B cell (primary cell): ENCODE measurements at places on chromosomes 7 and 10. TPM values are rescaled to one million over a fixed set of nuclear protein-coding genes. Genes with fewer than 3 reads are reported as not detected.

Gene DNAJB9
- 19.5 and 21.1 TPM in 2 replicates for total RNA-seq

Gene C10orf67
- not detected in 2 replicates for total RNA-seq

GRCh38 chr7:101903515-101903868 lies 86.1 kb downstream of the CUX1 start:
- H3K4me1 ChIP-seq, result peaks cover 9% of the 10 kb centered on the region
- no peaks in the 10 kb centered on the region for H3K27me3 ChIP-seq
- no peaks in the 10 kb centered on the region for H3K36me3 ChIP-seq
- no peak overlapping the region for H3K4me3 ChIP-seq
- no peak overlapping the region for H3K27ac ChIP-seq

DNA sequence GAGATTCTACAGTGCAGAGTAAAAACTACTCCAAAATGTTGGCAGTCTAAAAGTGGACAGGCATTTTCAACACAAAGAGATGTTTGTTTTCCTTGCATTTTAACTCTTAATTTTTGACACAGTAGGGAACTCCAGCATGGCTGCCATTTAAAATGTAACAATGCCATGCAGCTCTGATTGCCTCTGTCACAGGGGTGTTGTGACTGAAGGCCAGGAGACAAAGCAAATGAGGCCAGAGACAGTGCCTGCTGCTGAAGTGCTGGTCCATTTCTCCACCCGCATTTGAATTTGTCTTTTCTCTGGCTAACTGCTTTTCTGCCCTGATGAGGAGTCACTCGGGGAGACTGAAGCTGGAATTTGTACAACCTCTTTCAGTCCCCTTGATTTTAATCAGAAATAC lies 710.6 kb upstream of the GALNT17 start:
- no peaks in the 10 kb centered on the region for H3K27me3 ChIP-seq
- H3K27ac ChIP-seq, result no peak overlapping the region
- DNase-seq, result no peak

- no peaks in the 10 kb centered on the region for H3K36me3 ChIP-seq
- H3K27me3 ChIP-seq, result no peaks in the 10 kb centered on the region
- no peak overlapping the region for H3K4me3 ChIP-seq
- no peaks in the 10 kb centered on the region for H3K4me1 ChIP-seq
- no peak overlapping the region for H3K27ac ChIP-seq
These were observed 220.9 kb downstream of the C7orf25 start for GRCh38 chr7:42690794-42691639.
